ENCODE measurements at places on chromosomes 11 and 22.
A peak's percentile ranks its signal among the peaks of the same experiment; 100 is the strongest.

- DNase-seq, result peak; percentile 41
These were observed 13.5 kb downstream of the SCN3B start for GRCh38 chr11:123640677-123641494.

DNA sequence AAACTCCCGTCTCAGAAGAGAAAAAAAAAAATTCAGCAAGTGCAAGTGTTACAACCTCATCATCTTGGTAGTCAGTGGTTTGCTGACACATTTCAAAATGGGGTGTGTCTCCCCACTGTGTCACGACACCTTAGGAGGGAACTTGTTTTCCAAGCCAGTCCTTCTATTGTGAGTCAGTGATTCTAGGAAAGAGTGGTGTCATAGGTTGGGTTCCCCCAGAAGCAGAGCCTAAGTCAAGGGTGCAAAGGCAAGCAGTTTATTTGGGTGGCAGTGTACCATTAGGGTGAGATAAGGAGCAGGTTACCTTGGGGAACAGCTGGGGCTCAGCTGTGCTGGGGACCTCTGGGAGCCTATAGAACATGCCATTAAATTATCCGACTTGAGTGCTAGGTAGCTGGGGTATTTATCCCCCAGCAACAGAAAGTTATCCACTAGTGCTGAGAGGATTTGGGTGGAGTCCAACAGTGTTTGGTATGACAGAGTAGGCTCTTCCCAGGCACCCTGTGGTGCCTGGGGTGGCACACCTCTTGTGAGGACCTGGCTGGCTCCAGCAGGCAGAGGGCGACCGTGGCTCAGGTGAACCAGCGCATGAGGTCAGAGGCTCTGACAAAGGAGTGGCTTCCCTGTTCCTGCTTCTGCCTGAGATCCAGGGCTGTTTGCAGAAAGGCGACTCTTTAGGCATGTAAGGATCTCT is 41.7 kb downstream of the KIAA1671 start:
- peak; percentile 73 for DNase-seq

GRCh38 chr11:128914216-128915148 is 23.3 kb downstream of the KCNJ5 start:
- DNase-seq, result no peak

GRCh38 chr11:60831143-60831500 is 10.8 kb upstream of the CCDC86 start:
- DNase-seq, result peak; percentile 77

- no peak for DNase-seq
These were observed 14.0 kb downstream of the GALNT18 start for GRCh38 chr11:11607772-11608171.

- DNase-seq, result no peak
These were observed 1.4 kb downstream of the GNB1L start for GRCh38 chr22:19853058-19853878.

GRCh38 chr11:108530426-108530825 is 32.2 kb upstream of the POGLUT3 start:
- DNase-seq, result no peak

DNA sequence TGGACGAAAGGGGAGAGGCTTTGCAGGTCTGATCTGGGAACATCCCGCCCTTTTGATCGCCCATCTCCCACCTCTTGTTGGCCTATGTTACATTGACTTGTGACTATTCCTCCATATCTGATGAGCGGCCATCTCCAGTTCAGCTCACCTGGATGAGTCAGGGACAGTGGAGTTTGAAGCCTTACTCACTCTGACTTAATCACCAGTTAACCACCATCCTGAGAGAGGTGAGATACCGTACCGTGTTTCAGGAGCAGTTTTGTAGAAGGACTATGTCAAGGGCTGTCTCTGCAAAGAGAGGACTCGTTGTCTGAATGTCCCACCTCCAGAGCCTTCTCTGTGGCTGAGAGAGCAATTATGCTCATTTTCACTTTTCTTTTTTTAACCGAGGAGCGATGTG is 771.7 kb downstream of the NTM start:
- no peak for DNase-seq

GRCh38 chr22:50035976-50036724 is 21.9 kb downstream of the TTLL8 start:
- no peak for DNase-seq

GRCh38 chr11:75786101-75786736 is 17.6 kb downstream of the DGAT2 start:
- no peak for DNase-seq

DNA sequence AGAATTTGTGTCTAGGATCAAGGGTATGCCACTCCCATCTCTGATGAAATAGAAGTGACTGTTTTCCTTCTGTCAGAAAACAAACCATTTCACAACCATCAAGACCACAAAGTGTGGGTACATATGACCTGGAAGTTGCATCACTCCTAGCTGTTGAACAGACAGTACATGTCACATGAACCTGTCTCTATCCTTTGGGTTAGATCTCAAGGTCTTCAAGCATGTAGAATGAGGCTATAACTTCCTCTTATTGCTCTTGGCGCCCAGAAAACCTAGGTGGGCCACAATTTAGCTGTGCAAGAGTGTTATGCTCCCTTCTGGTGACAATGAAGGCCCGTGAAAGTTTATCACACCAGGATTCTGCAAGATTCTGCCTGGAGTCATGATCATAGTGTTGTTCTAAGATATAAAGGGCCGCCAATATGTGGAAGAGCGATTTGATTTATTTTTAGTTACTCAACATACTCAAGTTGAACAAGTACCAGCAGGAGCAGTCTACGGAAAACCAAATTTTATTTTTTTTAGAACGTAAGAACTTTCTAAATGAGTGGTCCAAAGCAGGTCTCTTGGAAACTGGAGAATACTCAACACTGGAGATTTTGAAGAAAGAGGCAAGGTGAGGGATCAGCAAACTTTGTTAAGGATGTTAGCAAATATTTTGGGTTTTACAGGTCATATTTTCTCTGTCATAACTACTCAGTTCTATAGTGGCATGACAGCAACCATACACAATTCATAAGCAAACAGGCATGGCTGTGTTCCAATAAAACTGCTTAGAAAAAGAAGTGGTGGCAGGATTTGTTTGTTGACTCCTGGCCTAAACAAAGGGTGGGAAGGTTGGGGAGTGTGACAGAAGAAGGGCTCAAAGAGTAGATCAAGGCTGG is 101.8 kb downstream of the USP35 start:
- no peak for DNase-seq

DNA sequence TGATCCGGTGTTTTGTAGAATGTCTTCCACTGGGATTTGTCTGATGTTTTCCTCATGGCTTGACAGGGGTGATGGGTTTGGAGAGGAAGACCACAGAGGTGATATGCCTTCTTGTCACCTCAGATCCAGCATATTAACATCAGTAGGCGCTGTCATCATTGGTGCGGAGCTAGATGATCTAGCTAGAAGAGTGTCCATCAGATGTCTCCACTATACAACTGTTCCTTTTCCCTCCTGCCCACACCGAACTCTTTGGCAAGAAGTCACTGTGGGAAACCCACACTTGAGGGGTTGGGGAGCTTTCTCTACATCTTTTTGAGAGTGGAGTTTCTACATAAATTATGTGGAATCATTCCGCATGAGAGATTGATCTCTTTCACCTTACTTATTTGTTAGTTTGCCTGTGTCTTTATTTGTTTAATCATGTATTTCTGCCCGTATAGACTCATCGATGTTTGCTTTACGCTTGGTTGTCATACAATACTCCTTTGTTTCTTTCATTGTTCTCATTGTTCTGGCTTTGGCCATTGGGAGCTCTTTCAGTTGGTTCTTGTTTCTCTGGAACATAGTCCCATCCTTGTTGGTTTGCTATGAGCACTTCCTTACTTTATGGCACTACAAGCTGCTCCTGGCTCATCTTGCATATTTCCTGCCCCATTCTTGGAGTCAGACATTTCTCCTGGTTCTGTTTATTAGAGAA is 1420.3 kb downstream of the BRD1 start:
- no peak for DNase-seq

GRCh38 chr11:66362481-66363147 is 8.9 kb downstream of the SLC29A2 start:
- no peak for DNase-seq

DNA sequence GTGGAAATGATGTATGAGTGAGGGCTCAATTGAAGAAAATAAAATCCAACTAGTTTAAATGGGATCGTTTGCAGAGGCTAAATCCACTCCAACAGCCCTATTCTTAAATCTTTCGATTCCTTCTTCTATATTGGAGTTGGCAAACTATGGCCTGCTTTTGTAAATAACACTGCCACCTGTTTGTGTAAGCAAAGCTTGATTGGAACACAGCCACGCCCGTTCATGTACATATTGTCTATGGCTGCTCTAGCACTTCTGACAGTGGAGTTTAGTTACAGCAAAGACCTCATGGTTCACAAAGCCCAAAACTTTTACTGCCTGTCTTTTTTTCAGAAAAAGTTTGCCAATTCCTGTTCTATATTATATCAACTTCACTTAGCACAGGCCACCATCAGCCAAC is 40.6 kb upstream of the RCN1 start:
- DNase-seq, result no peak

DNA sequence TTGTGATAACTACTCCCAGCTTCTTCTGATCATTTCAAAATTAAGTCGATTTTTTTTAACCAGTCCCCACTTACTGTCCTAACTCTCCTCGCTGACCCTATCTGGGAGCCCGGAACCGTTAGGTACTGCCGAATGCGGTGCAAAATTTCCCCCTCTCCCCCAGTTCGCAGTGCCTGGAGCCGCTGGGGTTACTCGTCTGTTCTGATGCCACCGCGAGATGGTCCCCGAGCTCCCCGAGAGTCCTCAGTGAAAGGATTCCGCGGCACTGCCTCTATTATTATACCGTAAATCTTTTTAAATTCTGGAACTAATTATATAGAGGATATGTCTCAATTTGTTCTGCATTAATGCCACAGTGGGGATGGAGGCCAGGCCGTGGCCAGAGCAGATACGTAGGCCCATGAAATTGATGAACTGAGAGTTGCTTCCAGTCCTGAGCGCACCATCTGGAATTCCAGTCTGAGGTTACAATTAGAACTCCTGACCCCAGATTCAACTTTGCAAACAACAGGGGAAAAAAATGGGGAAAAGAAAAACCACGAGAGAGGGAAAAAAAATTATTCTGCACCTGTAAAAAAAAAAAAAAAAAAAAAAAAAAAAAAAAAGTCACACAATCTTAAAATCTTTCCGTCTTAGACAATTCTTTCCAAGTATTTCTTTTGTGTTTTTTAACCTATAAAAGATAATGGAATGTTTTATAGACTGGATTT is 4.3 kb upstream of the WT1 start:
- DNase-seq, result no peak

- no peak for DNase-seq
These were observed 29.1 kb downstream of the LRFN4 start for GRCh38 chr11:66885950-66886440.

- DNase-seq, result no peak
These were observed 135.8 kb upstream of the SPON1 start for GRCh38 chr11:13826505-13827278.

GRCh38 chr22:50706481-50707125 is 31.4 kb upstream of the ACR start:
- DNase-seq, result no peak

DNA sequence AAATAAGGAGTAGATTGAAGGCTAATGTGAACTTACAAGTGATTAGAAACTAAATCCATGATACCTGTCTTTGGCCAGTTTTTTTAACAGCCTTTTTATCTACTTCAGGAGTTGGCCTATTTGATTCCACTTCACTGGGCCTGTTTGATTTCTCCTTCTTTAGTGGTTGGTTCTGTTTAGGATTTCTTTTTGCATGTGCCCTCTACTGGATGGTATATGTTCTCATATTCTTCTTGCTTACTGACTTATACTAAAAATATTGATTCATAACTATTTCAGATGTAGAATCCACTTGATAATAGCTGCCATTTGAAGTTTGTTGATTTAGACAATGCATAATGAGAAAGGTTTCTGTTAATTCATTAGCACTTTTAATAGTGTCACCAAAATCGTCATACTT is 53.9 kb downstream of the USP47 start:
- no peak for DNase-seq

- DNase-seq, result no peak
These were observed 250.3 kb upstream of the TBCEL start for GRCh38 chr11:120773501-120774031.

- no peak for DNase-seq
These were observed 56.8 kb upstream of the CCND1 start for GRCh38 chr11:69584160-69584559.

Data from NCI-H524 (cell line).